ENCODE measurements at places on chromosomes 2 and 18. TPM values are rescaled to one million over a fixed set of nuclear protein-coding genes. Genes with fewer than 3 reads are reported as not detected.

DNA sequence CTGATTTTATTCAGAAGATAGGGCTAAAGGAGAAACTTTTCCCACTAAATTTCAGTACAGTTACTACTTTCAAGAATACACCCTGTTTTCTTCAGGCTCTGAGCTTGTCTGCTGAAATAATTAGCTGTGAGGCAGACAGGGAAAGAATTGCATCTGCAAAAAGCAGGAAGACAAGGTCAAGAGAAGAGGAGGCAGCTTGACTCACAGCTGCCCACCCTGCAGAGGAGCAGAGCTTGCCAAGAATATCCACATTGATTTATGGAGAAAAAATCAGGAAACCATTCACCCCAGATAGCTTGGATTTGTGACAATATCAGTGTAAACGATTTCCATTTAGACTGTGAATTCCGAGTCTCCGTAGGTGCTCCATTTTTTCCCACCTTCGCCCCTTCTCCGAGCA, 49.0 kb downstream of the ACTR2 start:
- DNase-seq, result no peak

DNA sequence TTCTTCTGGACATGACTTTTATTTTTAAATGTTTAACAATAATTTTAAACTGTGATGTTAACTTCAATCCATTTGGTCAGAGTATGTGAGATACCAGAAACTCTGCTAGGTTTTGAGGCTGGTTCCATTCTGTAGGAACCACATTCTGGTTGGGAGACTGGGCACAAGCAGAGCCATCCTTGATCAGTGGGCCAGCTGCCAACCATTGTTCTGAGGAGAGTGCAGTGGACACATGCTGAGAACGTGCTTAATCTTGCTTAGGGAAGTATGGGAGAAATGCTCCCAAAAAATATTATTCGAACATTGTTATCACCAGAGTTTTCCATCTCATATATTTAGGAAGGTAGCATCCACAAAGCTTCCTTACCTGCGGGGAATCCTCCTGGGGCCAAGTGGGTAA, 155.8 kb downstream of the RTN4 start:
- no peak for DNase-seq

DNA sequence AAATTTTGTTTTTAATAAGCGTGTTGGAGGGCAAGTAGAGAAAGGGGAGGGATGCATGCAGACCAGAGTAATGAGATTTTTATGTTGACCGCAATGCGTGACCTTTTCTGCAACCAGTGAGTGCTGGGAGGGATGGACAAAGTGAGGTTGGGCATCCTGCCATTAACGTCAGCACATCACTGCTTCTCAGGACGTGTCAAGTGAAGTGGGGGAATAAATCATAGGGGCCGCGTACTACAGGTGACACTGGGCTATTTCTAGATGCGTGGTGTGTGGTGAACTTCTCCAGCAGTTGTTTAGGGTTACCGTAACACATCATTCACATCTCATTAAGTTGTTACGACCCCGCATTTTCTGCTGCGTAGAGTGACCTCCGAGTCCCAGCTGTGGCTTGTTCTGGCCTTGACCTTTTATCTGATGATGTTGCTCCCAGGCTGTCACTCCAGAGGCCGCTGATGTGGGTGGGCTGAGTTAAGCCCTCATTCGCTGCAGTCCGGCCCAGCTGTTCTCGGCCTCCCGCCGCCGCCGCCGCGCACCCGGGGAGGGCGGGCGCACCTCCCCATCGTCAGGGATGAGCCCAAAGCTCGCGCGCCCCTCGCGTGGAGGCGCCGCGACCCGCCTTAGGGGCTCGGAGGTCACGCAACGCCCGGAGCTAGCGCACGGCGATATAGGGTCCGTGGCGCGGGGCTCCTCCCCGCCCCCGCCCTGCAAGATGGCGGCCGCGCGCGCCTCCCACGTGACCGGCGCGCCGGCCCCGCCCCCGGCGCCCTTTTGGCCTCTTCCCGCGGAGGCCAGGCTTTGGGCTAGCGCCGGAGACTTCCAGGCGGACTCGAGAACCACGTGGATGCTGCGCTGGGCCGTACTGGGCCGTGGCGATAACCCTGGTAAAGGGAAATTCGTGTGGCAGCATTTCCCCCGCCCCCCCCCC, 3.5 kb downstream of the ZCCHC2 start:
- peak; percentile 60 for DNase-seq

Gene ATOH8
- total RNA-seq, result 1.3 TPM
